Heart left ventricle (tissue), 16 donors: ENCODE measurements at places on chromosomes 6 and 20. TPM values are rescaled to one million over a fixed set of nuclear protein-coding genes. Genes with fewer than 3 reads are reported as not detected.

- DNase-seq = no peak
Observed at GRCh38 chr6:129673748-129674147, 36.2 kb downstream of the ARHGAP18 start.

DNA sequence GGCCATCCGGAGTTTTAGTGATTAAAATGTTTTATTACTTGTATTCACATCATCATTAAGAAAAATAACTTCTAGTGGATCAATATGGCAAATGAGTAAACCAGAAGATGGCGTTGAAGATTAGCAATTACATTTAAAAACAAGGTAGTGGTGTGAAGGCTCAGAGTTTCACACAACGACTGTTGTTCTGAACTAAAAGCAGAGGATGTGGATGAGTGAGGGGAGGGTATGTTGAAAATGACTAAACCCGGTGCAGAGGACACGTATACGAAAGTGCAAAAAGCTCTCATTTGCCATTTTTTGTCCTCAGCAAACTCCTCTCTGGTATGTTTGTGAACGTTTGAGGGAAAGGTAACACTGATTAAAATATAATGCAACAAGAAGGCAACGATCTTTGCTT, 1.9 kb upstream of the IRF4 start:
- no peak for DNase-seq

DNA sequence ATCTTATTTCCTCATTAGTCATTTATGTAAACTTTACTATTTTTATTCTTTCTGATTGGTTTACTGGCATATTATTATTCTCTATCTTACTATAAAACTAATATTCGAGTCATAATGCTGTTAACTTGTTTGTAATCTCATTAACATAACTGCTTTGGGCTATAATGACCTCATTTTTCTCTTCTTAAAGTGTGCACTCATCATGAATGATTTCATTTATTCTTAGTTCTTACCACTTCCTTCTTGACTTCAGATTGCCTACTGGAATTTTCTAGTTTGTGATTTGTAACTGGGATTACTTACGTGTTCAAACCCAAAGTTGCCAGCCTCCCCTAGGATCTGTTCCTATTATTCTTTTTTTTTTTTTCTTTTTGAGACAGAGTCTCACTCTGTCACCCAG, 91.8 kb upstream of the TNFAIP3 start:
- no peak for DNase-seq

VSX1 gene
- total RNA-seq = 0.48 TPM

DNA sequence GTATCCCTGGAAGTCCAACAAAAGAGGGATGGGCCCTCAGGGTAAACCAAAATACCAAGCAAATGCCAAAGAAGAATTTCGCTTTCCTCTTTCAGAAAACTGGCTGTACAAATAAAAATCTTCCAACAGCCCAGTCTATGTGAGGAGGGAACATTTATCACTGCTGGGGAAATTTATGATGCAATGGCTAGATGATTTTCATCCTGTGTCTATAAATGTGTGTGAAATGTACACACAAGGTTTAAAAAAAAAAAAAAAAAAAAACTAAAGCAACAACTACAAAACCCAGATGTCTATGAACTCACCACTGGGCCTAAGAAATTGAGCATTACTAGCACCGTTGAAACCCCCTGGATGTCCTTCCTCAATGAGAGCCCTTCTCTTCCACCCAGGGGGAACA, 68.7 kb upstream of the SLC4A11 start:
- no peak for DNase-seq

GRCh38 chr20:50592282-50593004, 82.3 kb downstream of the PTPN1 start:
- DNase-seq = peak; percentile 86

TMEM151B gene
- not detected for total RNA-seq

PRND gene
- not detected for total RNA-seq
